ENCODE measurements at places on chromosomes 5 and 9. TPM values are rescaled to one million over a fixed set of nuclear protein-coding genes. Genes with fewer than 3 reads are reported as not detected.

- H3K36me3 ChIP-seq = no peaks in the 10 kb centered on the region
- no peaks in the 10 kb centered on the region for H3K4me1 ChIP-seq
- H3K27ac ChIP-seq = no peak overlapping the region
- no peak overlapping the region for H3K4me3 ChIP-seq
- no peaks in the 10 kb centered on the region for H3K27me3 ChIP-seq
- no peak for DNase-seq
Measured at GRCh38 chr9:78273761-78274160, 23.2 kb upstream of the PSAT1 start.

DNA sequence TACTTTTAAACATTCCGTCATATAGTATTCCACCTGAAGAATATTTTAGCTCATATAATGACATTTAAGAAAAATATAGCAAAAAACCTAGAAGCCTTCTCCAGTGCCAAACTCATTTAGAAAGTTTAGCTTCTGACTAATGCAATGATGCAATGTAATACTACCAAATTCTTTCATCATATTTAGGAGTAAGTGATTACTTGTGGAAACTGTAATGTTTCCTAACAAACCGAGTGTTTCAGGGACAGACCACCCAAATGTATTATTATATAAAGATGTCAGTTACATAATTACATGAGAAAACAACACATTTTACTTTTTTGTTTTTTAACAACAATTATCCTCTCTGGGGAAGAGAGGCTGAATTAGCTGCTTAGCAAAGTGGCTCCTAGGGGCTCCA is 316.2 kb downstream of the ARL15 start:
- no peaks in the 10 kb centered on the region for H3K36me3 ChIP-seq
- no peak overlapping the region for H3K4me3 ChIP-seq
- peaks cover 1% of the 10 kb centered on the region for H3K27me3 ChIP-seq
- no peak overlapping the region for H3K27ac ChIP-seq
- no peak for DNase-seq
- peaks cover 3% of the 10 kb centered on the region for H3K4me1 ChIP-seq

DNA sequence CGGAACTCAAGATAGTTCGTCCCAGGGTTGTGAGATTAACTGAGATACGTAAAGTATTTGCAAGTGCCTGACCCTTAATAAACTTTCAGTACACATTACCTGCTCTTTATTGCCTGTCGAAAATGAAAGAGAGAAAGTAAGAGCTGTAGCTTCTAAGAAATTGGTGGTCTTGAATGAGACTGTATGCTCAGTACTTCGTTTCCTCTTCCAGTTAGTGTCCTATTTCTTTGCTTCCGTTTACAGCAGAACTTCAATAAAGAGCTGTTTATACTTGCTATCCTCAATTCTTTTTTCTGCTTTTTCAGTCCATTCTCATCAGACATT is 534 bp downstream of the SRFBP1 start:
- no peak for DNase-seq
- H3K36me3 ChIP-seq = peaks cover 14% of the 10 kb centered on the region
- peaks cover 26% of the 10 kb centered on the region for H3K4me1 ChIP-seq
- peak overlapping the region; percentile 96 for H3K4me3 ChIP-seq

GRCh38 chr5:38338455-38338854 is 80.1 kb downstream of the EGFLAM start:
- no peak overlapping the region for H3K27ac ChIP-seq
- DNase-seq = no peak
- no peak overlapping the region for H3K4me3 ChIP-seq

GRCh38 chr5:42930934-42931333 is 109.2 kb downstream of the ANXA2R start:
- H3K4me1 ChIP-seq = no peaks in the 10 kb centered on the region
- H3K4me3 ChIP-seq = no peak overlapping the region
- H3K36me3 ChIP-seq = no peaks in the 10 kb centered on the region
- no peak overlapping the region for H3K27ac ChIP-seq
- DNase-seq = no peak
- peaks cover 4% of the 10 kb centered on the region for H3K27me3 ChIP-seq

- DNase-seq = no peak
Measured at GRCh38 chr5:7941692-7942091, 72.7 kb downstream of the MTRR start.

Gene TMEM203
- total RNA-seq = 27.4 TPM

Gene PCBD2
- 7.7 TPM for total RNA-seq

Gene CDO1
- total RNA-seq = 2.9 TPM

DNA sequence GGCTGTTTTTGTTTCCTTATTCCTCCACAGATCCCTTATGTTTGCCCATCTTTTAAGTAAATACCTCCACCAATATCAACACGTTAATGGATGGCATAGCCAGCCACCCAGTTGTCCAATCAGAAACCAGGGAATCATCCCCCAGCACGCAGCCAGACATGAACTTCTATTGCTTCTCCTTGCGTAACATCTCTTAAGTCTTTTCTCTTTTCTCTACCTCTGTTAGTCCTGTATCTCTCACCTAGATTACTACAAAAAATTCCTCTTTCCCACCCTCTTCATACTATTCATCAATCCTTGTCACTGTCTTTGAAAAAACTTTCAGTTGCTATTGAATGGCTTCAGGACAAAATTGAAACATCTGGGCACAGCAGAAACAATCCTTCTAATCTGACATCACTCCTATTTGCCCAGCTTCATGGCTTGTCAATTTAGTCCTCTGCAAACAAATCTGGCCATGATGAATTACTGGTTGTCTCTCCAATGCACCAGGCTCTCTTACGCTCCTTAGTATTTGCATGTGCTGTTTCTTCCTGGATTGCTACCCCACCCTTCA is 349.3 kb downstream of the RAB3C start:
- H3K36me3 ChIP-seq = no peaks in the 10 kb centered on the region
- no peak overlapping the region for H3K27ac ChIP-seq
- H3K4me1 ChIP-seq = no peaks in the 10 kb centered on the region
- no peak for DNase-seq
- H3K27me3 ChIP-seq = peaks cover 1% of the 10 kb centered on the region

Gene CCDC183
- 1.2 TPM for total RNA-seq

Gene FGFR4
- 11.0 TPM for total RNA-seq

GRCh38 chr5:101977729-101978345 is 318.2 kb downstream of the SLCO4C1 start:
- no peaks in the 10 kb centered on the region for H3K4me1 ChIP-seq
- no peaks in the 10 kb centered on the region for H3K27me3 ChIP-seq
- peak overlapping the region; percentile 62 for H3K27ac ChIP-seq
- H3K4me3 ChIP-seq = no peak overlapping the region

- no peak for DNase-seq
- no peak overlapping the region for H3K27ac ChIP-seq
- H3K4me1 ChIP-seq = no peaks in the 10 kb centered on the region
- H3K4me3 ChIP-seq = no peak overlapping the region
- H3K27me3 ChIP-seq = peaks cover 2% of the 10 kb centered on the region
- no peaks in the 10 kb centered on the region for H3K36me3 ChIP-seq
Measured at GRCh38 chr5:124859027-124859426, 112.6 kb upstream of the ZNF608 start.

DNA sequence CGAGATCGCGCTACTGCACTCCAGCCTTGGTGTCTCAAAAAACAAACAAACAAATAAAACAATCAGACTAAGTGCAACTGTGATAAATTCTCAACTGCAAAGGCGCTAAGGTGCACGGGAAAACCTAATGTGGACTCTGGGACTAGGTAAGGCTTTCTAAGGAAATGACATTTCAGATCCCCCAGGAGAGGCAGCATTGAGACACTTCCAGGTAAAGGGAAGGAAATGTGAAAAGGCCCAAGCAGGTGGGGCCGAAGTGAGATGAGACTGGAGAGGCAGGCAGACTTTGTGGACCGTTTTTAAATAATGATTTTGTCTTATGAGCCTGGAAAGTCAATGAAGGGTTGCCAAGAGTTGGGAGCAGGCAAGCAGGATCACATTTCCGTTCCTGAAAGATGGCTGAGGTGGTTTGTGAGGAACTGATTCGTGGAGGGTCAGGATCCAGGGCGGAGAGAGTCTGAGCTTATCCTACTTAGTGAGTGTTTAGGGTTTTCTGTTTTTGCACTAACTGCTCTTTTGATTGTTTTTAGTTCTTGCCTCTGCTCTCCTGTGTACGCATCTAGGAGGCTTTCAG is 2.0 kb upstream of the APBA1 start:
- H3K27me3 ChIP-seq = peaks cover 5% of the 10 kb centered on the region
- no peak overlapping the region for H3K27ac ChIP-seq
- H3K36me3 ChIP-seq = peaks cover 4% of the 10 kb centered on the region
- H3K4me1 ChIP-seq = peaks cover 24% of the 10 kb centered on the region
- no peak for DNase-seq

DNA sequence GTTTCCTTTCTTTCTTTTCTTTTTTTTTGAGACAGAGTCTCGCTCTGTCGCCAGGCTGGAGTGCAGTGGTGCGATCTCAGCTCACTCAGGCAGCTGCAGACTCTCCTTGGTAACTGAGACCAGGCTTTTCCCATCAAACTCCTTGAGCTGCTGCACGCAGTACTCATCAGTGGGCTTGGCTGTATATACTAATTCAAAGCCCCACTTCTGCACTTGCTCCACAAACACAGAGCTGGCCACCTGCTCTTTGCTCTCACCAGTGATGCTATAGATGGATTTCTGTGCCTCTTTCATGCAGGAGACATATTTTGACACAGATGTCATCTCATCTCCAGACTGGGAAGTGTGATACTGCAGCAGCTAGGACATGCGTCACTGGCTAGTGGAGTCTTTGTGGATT is 252.7 kb downstream of the AP3B1 start:
- no peak overlapping the region for H3K27ac ChIP-seq
- peaks cover 2% of the 10 kb centered on the region for H3K27me3 ChIP-seq
- no peak for DNase-seq

Gene TMEM161B
- total RNA-seq = 10.6 TPM

DNA sequence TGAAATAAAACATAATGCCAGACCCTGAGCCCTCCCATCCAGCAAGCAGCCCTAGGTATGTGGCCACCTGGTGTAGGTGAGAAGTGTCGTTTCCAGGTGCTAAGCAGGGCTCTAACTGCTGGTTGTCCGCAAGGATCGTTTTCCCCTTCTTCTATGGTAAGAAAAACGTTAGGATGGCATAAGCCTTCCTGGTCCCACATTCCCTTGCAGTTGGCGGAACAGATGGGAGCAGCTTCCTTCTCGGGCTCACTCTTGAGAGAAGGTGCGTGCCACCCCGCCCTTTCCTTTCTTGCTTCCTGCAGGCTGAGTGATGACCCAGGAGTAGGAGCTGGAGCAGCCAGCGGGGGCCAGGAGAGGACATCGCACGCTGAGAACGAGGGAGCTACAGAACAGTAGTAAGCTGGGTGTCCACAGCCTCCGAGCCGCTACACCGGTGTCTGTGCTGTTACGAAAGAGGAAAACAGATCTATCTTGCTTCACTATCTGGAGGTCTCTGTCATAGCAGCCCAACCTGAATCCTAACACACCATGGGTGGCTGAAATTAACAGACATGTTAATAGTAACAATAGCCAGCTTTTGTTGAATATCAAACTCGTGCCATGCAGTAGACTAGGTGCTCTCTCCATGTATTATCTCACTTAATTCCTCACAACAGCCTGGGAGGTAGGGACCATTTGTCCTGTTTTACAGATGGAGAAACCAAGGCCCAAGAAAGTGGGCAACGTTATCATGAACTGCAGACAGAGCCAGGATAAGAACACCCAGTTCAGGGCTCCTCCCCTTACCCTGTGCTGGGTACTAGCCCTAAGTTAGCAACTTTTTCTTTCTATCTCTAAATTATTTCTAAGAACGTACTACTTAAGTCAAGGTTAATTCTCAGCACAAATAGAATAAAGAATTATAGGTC is 139.8 kb downstream of the COL23A1 start:
- H3K4me1 ChIP-seq = peaks cover 30% of the 10 kb centered on the region
- DNase-seq = no peak
- no peak overlapping the region for H3K4me3 ChIP-seq
- H3K36me3 ChIP-seq = peaks cover 4% of the 10 kb centered on the region

GRCh38 chr9:33289496-33289895 is 820 bp upstream of the NFX1 start:
- H3K4me1 ChIP-seq = peaks cover 25% of the 10 kb centered on the region
- DNase-seq = no peak
- peaks cover 10% of the 10 kb centered on the region for H3K27me3 ChIP-seq
- H3K36me3 ChIP-seq = peaks cover 17% of the 10 kb centered on the region
- peak overlapping the region; percentile 95 for H3K4me3 ChIP-seq
- peak overlapping the region; percentile 96 for H3K27ac ChIP-seq

GRCh38 chr5:144941004-144941403 is 770.3 kb downstream of the KCTD16 start:
- DNase-seq = no peak
- H3K4me3 ChIP-seq = no peak overlapping the region
- no peaks in the 10 kb centered on the region for H3K36me3 ChIP-seq
- H3K27ac ChIP-seq = no peak overlapping the region
- H3K27me3 ChIP-seq = no peaks in the 10 kb centered on the region

Gene PCDHAC2
- 5.2 TPM for total RNA-seq

DNA sequence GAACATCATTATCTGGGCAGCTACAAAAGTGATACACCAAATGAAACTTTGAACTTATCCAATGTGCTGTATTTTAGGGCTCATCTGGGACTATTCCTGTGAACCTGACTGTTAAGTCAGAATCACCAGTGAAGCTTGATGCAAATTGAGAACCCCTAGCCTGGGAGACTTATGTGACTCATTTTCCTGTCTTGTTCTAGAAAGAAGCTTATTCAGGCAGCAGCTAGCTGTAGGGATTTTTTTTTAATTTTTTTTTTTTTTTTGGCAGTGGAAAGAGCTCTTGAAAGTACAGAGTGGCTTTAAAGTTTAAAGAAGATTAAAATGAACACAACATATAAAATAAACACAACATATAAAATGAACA is 81.1 kb upstream of the TNFAIP8 start:
- no peak for DNase-seq
- peaks cover 14% of the 10 kb centered on the region for H3K4me1 ChIP-seq
- H3K36me3 ChIP-seq = peaks cover 2% of the 10 kb centered on the region
- H3K27me3 ChIP-seq = peaks cover 4% of the 10 kb centered on the region

GRCh38 chr9:6805532-6805931 is 47.8 kb downstream of the KDM4C start:
- no peaks in the 10 kb centered on the region for H3K4me1 ChIP-seq
- H3K36me3 ChIP-seq = peaks cover 12% of the 10 kb centered on the region
- no peak for DNase-seq
- H3K4me3 ChIP-seq = peak overlapping the region; percentile 31
- H3K27me3 ChIP-seq = no peaks in the 10 kb centered on the region

DNA sequence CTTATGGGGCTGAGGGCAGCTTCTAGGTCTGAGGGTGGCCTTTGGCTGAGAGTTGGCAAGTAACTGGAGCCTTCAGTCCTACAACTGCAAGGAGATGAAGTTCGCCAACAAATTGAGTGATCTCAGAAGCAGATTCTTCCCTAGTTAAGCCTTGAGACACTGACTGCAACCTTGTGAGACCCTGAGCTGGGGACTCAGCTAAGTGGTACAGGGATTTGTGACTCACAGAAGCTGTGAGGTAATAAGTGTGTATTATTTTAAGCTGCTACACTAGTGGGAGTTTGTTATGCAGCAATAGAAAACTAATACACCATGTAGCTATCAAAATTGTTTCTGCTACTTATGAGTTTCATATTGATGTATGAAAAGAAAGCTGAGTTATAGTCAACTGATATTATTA is 279.2 kb downstream of the PIK3R1 start:
- H3K27ac ChIP-seq = no peak overlapping the region
- no peak overlapping the region for H3K4me3 ChIP-seq
- peaks cover 14% of the 10 kb centered on the region for H3K36me3 ChIP-seq
- H3K27me3 ChIP-seq = peaks cover 1% of the 10 kb centered on the region

Gene FAM221B
- not detected for total RNA-seq
